ENCODE measurements at places on chromosomes 1 and 21.

DNA sequence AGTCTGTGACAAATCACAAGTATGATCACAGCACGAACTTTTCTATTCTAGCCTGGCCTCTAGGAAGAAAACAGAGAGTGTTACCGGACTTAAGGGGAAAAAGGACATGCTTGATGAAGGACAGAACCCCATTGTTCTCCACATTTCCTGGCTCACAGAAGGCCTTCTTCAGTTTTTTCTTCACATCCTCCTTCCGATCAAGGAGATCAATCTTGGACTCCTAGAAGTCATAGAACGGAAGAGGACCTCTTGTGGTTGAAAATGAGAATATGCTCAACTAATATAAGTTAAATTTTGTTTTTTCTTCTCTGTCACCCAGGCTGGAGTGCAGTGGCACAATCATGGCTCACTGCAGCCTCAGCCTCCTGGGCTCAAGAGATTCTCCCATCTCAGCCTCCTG, 30.3 kb downstream of the YARS1 start:
- ATAC-seq, result no peak
- no peak overlapping the region for H3K27ac ChIP-seq
- H3K27me3 ChIP-seq, result no peaks in the 10 kb centered on the region
- no peaks in the 10 kb centered on the region for H3K4me1 ChIP-seq
- peaks cover 52% of the 10 kb centered on the region for H3K36me3 ChIP-seq
- H3K4me3 ChIP-seq, result no peak overlapping the region

DNA sequence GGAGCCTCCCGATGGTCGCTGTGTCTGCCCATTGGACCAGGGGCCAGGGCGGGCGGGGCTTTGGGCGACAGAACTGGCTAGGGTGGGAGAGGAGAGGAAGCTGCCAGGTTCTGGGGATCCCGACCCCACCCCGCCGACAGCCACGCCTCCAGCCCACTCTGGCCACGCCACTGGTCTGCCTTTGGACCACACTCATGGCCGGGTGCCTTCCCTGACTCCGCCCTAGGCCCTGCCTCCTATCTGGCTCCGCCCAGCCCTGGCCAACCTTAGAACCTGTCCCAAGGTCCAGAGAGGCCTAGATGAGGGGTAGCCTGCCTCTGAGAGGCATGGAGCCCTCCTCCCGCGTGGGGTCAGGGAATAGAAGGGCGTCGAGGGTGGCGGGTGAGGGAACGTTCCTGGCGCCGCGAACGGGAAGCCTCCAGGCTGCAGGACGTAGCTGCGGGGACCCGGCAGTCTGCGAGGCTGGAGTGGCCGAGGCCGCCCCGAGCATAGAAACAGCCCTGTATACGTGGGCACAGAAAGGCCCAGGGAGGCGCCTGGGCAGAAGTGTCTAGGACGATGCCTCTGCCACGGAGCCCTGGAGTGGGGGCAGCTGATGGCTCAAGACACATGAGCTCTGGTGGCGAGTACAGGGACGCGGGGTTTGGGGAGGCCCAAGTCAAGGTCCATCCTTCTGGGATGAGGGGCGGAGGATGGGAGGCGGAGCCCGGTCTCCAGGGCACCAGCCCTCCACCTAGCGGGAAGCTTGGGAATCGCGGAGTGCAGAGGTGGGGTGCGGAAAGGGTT, 11.5 kb upstream of the COL16A1 start:
- H3K36me3 ChIP-seq, result no peaks in the 10 kb centered on the region
- ATAC-seq, result peak; percentile 93

DNA sequence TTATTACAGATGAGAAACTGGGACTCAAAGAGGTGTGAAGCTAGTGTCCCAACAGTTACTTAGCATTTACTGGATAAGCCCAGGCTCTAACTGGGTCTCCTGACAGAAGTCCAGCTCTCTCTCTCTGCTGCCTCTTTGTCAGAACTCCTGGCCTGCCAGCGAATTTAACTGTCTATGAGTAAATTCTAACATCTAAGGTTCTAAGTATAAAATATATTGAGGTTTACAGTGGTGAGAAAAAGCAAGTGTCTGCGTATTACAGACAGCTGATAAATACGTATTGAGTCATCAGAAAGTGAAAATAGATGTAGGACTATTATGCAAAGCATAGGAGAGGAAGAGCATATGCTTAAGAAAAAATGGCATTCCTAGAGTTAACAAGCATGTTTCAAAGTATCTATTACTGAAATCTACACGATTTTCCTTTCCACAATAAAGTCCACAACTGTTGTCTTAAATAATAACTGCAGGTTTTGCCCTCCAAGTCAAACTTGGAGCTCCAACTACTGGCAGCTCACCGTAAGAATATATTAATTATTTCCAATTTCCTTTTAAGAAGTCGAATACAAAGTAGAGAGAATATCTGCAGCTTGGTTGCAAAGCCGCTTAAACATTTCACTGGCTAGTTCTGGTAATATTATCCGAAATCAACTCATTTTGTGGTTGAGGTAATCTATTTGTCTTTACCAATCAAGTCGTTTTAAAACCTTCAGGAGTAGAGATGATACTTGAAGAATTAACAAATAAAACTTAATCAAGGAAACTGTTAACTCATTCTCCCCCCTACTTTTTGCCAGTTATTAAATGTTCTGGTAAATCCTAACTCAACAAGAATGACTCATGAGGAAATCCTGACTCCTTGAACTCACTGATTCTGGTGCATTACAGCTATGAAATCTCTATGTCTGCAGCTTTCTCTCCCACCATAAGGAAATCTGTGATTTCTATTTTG, 1.4 kb upstream of the RGS2 start:
- H3K36me3 ChIP-seq, result peaks cover 15% of the 10 kb centered on the region
- peak overlapping the region; percentile 93 for H3K4me3 ChIP-seq
- H3K4me1 ChIP-seq, result peaks cover 32% of the 10 kb centered on the region

DNA sequence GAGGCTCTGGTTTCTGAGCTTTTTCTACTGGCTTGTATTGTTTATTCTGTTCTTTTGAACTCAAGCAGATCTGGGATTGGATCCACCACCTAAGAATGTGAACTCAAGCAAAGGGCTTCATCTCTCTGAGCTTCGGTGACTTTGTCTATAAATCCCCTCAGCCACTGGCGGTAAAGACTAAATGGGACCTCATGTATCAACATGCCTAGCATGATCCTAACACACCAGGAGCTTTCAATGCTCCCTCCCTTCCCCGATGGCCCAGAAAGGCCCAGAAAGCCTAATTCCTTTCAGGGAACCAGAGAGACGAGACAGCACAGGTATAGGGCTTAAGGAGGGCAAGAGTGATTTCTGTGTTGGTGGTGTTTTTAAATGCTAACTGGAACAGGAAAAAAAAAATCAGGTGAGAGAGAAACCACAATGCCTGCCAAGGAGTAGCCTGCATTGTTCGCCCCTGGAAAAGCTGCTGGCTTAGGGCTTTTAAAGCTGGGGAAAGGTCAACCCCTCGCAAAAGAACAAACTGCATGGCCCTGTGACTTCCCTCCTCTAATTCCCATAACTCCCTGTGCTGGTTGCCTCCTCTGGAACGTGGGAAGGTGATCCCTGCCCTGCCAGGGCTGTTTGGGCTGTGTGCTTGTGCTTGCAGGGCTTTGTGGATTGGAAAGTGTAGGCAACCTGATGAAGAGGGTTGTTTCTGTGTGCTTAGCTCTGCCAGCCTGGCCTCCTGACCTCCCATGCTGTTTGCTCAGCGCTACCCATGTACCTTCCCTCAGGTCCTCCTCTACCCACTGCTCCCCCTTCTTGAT, 147.0 kb downstream of the PLPP3 start:
- no peaks in the 10 kb centered on the region for H3K27me3 ChIP-seq
- no peak overlapping the region for H3K4me3 ChIP-seq
- no peak for ATAC-seq
- peaks cover 57% of the 10 kb centered on the region for H3K4me1 ChIP-seq

- no peaks in the 10 kb centered on the region for H3K36me3 ChIP-seq
- H3K27ac ChIP-seq, result no peak overlapping the region
- H3K4me3 ChIP-seq, result no peak overlapping the region
- H3K27me3 ChIP-seq, result peaks cover 33% of the 10 kb centered on the region
Observed at GRCh38 chr1:147738129-147738528, 22.3 kb downstream of the GJA5 start.

DNA sequence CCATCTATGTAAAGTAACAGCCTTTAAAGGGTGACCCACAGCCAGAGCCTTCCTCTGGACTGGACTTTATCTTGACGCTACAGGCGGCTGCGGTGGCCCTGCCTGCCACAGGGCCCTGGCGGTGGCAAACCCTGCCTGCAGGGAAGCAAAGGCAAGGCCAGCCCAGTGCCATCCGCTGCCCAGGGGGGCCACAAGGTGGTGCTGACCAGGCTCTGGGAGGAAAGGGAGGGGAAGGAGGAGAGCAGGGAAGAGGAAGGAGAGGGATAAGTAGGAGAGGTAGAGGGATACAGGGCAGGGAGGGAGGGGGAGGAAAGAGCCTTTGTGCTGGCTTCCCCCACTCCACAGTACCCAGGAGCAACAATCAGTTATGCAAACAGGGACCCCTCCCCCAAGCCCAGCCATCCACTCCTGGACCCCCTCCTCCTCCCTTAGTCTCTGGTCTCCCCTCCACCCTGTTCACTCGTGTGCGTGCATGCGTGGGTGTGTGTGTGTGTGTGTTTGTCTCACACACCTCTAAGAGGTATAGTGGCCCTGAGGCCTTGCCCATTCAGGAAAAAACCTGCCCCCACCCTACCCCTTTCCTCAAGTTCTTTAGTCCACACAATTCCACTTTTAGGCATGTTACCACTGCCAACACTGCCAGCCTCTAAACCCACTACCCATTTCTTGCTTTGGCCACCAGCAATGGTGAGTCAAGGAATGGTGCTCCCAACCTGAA, 30.3 kb downstream of the SSBP3 start:
- peak overlapping the region; percentile 84 for H3K27ac ChIP-seq
- no peaks in the 10 kb centered on the region for H3K27me3 ChIP-seq
- no peaks in the 10 kb centered on the region for H3K36me3 ChIP-seq
- peak; percentile 9 for ATAC-seq

DNA sequence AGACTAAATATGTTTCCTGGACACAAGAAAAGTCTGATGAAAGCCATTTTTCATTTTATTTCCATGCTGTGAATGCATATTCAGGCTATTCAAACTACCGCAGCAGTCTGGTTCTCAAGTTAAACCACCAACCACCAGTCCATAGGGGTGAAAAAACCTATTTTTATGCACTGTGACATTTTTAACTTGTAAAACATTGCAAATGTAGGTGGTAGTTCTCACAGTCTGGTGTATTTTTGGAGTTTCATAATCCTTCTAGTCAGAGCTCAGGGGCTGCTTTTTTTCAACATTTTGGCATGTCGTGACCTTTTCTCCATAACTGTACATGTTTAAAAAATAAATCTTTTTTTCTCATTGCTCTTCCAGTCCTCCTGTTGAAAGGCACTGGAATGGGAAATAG, 907.6 kb upstream of the ADGRL2 start:
- H3K4me1 ChIP-seq, result peaks cover 13% of the 10 kb centered on the region
- no peak for ATAC-seq
- H3K27ac ChIP-seq, result no peak overlapping the region
- H3K27me3 ChIP-seq, result no peaks in the 10 kb centered on the region
- no peaks in the 10 kb centered on the region for H3K36me3 ChIP-seq

DNA sequence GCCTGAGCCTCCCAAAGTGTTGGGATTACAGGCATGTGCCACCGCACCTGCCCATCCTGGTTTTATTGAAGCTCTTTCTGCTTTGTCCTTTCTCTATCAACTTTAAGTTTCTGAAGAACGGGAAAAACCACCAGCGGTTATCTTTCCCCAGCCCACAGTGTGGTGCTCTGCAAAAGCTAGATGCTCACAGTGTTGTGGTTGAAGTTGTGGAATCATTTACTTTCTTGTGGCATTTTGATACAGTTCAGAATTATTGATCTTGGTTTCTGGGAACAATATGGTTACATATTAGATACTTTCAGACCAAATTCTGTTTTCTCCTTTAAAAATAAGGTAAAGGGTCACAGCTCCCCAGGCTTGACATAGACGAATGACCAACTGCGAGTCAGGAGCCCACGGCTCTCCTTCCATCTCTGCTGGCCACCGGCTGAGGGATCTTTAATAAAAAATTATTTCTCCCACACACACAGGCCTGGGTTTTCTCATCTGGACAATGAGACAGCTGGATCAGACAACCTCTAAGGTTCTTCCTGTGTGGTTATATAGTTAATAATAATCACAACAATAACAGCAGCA, 385.3 kb downstream of the SETD4 start:
- no peaks in the 10 kb centered on the region for H3K36me3 ChIP-seq
- no peak overlapping the region for H3K4me3 ChIP-seq
- H3K4me1 ChIP-seq, result no peaks in the 10 kb centered on the region
- H3K27ac ChIP-seq, result no peak overlapping the region
- H3K27me3 ChIP-seq, result peaks cover 10% of the 10 kb centered on the region

DNA sequence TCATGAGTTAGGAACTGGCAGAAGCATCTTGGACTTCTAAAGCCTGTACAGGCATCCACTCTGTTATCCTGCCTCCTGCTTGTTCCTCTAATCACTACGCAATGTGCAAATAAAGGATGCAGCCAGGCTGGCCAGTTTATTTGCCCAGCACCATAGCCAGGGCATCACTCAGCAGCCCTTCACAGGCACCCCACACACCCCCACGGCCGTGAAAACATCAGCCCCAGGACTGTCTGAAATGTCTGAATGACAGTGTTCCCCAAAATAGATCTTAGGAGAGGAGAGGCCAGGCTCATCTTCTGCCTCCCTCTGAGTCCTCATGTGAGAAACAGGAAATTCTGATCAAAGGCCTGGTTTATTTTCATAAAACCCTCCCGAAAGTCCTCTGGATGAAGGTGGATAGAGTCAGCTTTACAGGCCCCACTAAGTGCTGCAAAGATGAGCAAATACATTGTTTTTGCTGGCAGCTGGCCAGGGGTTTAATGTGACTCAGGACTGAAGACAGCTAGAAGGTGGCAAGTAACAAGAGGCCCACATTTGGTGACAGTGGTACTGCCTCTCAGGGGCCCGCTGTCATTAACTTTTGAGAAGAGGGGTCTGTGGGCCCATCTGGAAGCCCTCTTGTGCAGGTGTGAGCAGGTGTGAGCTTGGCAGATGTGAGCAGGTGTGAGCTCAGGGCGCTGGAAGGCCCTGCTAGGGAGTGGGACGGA, 32.9 kb downstream of the GRHL3 start:
- peaks cover 4% of the 10 kb centered on the region for H3K36me3 ChIP-seq
- no peak for ATAC-seq
- H3K27me3 ChIP-seq, result peaks cover 16% of the 10 kb centered on the region
- H3K4me1 ChIP-seq, result peaks cover 24% of the 10 kb centered on the region
- H3K27ac ChIP-seq, result peak overlapping the region; percentile 69

DNA sequence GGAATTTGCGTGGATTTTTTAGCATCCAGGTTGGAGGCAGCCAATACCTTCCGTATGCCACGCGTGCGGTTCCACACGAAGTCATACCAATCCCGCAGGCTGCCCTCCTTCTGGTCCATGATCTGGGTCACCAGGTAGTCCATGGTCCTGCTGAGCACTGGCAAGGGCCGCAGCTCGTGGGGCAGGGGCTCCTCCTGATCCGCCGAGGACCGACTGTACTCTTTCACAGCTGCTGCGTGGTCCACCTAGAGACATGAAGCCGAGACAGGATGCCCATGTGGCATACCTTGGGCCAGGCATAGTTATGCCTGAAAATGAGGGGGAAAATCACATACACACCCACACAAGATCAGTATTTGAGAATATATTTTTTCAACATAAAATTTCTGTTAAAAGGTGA, 12.1 kb downstream of the MCM3AP start:
- H3K36me3 ChIP-seq, result peaks cover 59% of the 10 kb centered on the region
- H3K4me1 ChIP-seq, result no peaks in the 10 kb centered on the region
- no peak overlapping the region for H3K27ac ChIP-seq
- H3K4me3 ChIP-seq, result no peak overlapping the region
- no peaks in the 10 kb centered on the region for H3K27me3 ChIP-seq

- H3K36me3 ChIP-seq, result peaks cover under 1% of the 10 kb centered on the region
- peaks cover 45% of the 10 kb centered on the region for H3K4me1 ChIP-seq
- ATAC-seq, result no peak
- H3K27me3 ChIP-seq, result no peaks in the 10 kb centered on the region
- no peak overlapping the region for H3K4me3 ChIP-seq
Observed at GRCh38 chr1:93685918-93686317, 4.3 kb upstream of the BCAR3 start.

- ATAC-seq, result no peak
- no peaks in the 10 kb centered on the region for H3K4me1 ChIP-seq
- H3K4me3 ChIP-seq, result no peak overlapping the region
- no peaks in the 10 kb centered on the region for H3K36me3 ChIP-seq
- no peaks in the 10 kb centered on the region for H3K27me3 ChIP-seq
Observed at GRCh38 chr1:201606096-201606495, 67.2 kb downstream of the NAV1 start.

All from stimulated activated memory B cell treated with anti-CD40 and anti-IgM and Interleukin-4, amounts not matched to agents 10 μg/mL and 1 μg/mL and 100 μg/mL, for 72 hours (primary cell).